ENCODE measurements at places on chromosomes 7 and 10. TPM values are rescaled to one million over a fixed set of nuclear protein-coding genes. Genes with fewer than 3 reads are reported as not detected.

FLNC gene
- total RNA-seq: 231 TPM

MYO3A gene
- not detected for total RNA-seq

DNA sequence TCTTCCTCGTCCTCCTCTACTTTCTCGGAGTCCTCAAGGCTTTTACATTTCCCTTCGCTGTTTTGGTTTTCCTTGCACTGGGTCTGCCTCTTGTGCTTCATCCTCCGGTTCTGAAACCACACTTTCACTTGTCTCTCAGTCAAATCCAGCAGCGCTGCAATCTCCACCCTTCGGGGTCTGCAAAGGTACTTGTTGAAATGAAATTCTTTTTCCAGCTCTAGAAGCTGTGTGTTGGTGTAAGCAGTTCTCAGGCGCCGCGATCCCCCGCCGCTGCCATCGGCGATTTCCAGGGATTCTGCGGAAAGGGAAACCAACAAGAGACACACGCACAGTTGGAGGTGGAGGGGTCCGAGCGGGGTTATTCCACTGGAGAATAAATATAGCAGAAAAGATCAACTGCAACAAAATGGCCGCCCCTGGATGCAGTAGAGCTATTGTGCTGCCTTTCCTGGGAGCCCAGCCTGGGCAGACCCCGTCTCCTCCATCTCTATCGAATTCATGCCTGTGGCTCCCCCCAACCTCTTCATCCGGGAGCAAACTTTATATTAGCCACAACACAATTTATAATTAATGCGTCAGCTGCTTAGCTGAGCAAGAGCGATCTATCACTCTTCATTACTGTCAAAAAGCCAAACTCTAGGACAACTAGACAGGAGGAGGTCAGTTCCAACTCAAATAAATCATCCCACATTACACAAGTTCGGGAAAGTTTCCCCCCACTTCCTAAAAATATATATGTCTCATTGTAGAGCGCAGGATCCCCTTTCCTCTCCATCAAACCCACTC, 1.1 kb downstream of the HOXA2 start:
- no peak for DNase-seq

DNA sequence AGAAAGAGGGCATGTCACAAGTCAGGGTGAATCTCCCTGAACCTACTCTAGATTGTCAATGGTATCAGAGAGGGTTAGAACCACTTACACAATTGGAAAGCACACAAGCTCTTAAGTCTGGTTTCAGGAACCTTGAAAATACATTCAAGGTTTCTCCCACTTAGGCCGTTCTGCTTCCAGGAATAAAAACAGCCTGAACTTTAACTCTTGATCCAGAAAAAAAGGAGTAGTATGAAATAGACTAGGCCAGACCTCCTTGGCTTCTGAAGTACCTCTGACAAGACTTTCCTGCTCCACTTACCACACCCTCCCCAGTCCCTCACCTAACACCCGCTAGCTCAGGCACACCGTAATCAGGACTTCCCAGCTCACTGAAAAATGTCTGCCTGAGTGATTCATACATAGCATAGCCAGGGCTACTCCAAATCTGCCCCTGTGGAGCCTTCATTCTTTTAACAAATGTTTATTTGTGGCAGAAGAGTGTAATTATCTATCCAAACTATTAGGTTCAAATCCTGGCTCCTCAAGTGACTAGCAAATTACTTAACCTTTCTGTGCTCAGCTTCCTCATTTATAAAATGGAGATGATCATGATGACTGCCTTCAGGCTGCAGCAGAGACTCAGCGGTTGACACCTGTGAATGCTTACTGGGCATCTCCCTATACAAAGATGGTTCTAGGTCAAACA, 30.3 kb upstream of the IL6 start:
- no peak for DNase-seq

DNA sequence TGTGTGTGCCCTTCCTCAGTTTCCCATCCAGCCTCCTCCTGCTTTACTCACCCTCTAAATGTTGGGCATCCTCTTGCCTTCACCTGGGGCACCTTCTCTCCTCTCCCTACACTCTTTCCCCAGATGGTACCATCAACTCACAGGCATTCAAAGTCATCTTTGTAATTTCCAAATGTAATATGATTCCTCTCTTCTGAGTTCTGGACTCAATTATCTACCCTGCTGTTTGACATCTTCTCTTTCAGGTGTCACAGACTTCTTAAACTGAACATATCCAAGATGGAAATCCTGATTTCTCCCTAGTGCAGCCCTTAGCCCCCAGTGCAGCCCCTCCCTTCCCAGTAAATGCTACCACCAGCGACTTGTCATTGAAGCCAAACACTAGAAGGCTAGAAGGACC, 422.8 kb downstream of the KCNMA1 start:
- DNase-seq: no peak

DNA sequence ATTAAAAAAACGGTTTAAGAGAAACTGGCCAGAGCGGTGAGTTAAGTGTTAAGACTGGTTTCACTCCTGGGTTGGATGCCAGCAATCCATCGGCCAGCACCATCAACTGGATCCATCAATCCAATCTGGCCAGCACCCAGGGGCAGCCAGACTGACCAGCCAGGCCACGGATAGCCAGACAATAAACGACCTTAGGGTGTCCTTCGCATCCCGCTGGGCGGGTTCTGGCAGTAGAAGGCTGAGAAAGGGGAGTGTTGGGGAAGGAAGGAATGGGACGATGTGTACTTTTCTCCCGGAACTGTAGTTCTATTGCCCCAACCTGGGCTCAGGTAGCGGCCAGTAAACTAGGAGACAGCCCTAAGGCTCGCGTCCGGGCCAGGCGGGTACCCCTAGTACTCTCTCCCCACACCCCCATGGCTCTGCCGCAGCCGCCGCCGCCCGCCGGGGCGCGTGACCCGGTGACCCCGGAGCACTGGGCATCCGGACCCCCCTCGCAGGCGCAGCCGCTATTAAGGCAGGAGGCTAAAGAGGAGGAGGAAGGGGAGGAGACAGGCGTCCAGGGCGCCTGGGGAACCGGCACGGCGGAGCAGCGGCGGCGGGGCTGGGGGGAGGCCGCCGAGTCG, at the start of gene CASD1:
TSS of gene CASD1 (plus strand) at position 546 of the 623 bp plus-strand sequence. CDS start 276 bp downstream, outside the sequence.
- peak; percentile 54 for DNase-seq

- DNase-seq: peak; percentile 70
Measured at GRCh38 chr7:30028749-30029635, 780 bp downstream of the PLEKHA8 start.
